ENCODE measurements at places on chromosomes 13 and 19.

DNA sequence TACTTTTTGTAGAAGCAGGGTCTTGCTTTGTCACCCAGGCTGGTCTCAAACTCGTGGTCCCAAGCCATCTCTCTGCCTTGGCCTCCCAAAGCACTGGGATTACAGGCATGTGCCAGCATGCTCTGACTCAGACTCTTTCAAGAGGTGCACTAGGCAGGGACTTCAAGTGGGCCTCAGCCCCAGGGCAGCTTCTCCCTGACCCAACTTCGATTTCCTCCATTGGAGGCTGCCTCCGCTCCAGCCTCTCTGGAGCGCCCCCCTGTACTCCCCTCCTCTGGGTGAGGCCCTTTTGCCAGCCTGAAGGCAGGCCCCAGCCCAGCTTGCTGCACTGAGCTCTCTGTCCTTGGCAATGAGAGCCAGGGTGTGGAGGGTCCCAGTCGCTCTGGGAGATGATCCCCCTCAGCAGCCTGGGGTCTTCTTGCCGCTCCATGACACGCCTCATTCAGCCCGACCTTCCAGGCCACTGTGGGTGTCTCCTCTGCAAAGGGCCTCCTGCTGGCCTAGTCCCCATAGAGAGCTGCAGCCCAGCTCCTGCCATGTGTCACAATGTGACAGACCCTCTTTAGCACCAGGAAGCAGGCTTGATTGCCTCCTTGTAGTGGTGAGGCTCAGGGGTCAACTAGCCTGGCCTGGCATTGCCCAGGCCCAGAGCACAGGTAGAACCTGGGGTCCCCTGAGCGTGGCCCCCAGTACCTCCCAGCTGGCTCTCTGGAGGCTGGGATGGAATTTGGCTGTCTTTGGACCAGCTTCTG is 16.4 kb downstream of the CARM1 start:
- no peak for DNase-seq

DNA sequence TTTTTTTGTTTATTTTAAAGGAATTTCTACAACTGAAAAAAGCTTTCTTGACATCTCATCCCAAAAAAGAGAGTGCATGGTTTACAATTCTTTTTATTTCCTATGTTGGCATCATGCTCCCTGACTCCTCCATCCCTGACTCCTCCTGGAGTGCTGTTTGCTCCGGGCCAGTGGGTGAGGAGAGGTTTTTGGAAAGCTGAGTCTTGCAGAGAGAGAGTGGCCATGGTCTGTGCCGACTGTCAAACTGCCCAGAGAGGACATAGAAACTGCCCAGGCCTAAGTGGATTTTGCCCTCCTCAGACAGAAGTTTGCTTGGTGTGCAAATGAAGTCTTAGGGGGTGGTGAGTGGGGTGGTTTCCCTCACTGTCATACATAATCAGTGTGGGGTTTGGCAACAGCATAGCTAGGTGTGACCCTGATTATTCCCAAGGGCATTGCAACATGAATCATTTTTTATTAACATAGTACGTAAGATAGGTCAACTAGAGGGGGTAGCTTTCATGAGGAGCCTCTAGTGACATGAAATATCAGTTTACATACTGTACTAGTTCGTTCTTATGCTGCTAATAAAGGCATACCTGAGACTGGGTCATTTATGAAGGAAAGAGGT is 179.8 kb upstream of the UBL3 start:
- DNase-seq = no peak

DNA sequence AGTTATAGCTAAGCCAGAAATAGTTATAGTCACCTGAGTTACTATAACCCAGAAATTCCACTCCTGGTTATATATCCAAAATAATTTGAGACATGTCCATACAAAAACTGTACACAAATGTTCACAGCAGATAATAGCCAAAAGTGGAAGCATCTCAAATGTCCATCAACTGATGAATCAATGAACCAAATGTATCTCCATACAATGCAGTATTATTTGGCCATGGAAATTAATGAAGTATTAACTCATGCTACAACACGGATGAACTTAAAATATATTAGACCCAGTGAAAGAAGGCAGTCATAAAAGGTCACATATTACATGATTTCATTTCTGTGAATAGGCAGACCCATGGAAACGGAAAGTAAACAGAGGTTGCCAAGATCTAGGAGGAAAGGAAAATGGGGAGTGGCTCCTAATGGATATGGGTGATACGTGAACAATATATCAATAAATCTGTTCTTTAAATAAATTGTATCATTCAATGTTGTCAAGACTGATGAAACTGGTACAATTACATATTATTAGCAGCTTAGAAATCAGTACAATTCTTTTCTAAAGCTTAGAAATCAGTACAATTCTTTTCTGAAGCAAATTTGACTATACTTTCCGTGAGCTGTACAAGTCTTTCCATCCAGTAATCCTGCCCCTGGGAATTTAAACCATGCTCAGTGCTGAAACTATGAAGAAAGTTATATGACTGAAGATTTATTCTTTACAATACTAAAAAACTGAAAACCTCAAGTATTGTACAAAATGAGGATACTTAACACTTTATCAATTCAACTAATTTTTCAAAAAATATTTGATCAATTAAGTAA is 47.0 kb upstream of the DIAPH3 start:
- DNase-seq = no peak

- no peak for DNase-seq
Observed at GRCh38 chr13:93344048-93344705, 117.6 kb downstream of the GPC6 start.

DNA sequence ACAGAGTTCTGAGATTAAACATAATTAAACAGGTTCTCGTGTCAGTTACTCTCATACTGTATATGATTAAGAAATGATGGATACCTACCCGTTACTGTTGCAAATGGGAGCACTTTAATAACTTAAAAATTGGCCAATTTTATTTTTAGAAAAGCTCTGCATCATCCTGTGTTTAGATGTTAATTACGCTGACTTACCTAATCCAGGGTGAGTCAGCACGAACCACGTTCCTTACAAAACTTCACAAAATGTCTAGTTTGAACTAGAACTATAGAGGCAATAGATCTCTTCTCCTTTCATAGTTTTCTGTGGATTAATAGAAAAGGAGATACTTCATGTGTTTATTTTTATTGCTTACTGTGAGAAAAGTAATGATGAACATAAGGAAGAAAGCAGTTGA is 363.9 kb downstream of the MYO16 start:
- no peak for DNase-seq

DNA sequence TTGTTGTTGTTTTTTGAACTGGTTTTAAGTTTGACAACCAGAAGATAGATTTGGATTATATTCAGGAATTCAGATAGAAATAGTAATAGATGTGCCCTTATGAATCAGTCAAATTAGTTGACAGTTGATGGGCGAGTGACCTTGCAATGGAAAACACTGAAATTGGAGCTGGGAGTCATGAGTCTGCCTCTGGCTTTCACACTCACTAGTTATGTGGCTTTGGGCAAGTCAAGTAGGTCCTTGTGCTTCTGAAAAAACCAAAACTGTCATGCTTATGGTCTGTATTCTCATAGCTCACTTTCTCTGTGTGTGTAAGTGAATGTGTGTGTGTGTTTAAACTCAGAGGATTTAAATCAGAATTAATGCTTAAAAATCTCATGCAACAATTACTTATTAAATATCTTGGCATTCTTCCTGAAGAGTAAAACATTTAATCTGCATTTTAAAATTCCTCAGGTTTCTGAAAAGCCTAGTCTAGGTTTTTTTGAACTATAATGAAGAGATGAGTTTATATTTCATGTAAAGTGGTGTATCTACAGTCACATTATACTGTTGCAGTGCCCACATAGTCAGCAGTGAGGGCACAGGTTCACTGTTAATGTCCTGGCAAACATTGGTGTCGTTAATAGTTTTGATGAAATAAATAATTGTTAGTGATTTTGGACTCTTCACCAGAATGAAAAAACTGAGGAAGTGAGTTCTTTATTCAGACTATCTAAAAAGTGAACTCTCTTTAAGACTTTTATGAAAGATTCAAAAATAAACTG is 32.5 kb downstream of the UCHL3 start:
- DNase-seq = no peak

GRCh38 chr13:73544175-73544574 is 485.4 kb downstream of the KLF5 start:
- DNase-seq = no peak

- DNase-seq = no peak
Observed at GRCh38 chr19:2777952-2778683, 5.0 kb downstream of the SGTA start.

GRCh38 chr19:53553156-53553555 is 15.2 kb downstream of the ZNF331 start:
- no peak for DNase-seq

DNA sequence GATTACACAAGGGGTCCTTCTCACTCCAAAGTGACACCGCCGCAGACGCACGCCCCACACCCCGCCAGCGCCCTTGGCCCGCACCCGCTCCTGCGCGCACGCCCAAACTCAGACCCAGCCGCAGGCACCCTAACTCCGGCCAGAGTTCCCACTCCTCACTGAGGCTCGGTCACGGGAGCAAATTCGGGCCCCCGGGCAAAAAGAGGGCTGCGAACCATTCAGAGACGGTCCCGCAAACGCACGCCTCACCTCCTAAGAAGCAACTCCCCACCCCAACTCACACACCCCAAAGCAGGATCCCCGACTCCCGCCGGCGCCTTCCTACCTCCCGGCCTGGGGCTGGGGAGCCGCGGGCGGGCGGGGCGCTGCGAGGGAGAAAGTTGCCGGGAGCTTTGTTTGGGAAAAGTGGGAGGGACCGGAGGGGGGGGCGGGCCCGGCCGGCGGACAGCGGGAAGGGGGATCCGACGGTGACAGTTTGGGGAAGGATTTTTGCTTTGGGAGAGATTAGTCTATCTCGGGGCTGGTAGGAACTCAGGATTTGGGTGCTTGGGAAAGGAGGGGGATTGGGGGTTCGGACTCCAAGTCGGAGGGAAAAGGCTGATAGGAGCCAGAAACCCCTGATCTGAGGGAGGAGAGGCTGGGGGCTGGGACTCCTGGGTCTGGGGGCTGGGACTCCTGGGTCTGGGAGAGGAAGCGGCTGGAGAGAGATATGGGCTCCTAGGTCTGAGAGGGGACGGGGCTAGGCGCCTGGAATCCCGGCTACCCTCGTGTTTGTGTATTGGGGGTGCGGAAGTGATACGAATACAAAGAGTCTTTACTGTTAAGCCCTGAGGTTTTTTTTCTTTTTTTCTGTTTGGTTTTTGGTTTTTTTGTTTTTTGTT is at the start of gene TEAD2:
Gene TEAD2, minus strand, starts transcription at position 369 of the 881 bp plus-strand sequence. CDS start 2,341 bp downstream, outside the sequence.
- no peak for DNase-seq

DNA sequence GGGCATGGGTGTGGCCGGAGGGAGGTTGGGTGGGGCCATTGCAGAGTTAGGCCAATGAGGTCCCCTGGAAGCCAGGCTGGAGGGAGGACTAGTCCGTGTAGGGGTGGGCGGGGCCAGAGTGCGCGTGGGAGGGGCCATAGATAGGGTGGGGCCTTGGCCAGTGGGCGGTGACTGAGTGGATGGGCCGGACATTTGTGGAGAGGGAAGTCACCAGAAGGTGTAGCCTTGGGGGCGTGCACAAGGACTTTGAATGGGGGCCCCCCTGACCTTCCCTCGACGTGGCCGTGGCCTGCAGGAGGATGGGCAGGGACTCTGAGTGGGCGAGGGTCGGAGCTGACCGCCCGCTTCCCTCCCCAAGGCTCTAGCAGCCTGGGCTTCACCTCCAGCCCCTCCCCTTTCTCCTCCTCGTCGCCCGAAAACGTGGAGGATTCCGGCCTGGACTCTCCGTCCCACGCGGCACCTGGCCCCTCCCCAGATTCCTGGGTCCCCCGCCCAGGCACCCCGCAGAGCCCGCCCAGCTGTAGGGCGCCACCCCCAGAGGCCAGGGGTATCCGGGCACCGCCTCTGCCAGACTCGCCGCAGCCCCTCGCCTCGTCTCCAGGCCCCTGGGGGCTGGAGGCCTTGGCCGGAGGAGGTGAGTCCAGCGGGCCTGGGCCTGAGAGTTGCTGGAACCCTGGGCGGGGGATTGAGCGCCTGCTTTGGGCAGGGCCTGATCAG is 16.5 kb upstream of the B3GNT3 start:
- DNase-seq = no peak

DNA sequence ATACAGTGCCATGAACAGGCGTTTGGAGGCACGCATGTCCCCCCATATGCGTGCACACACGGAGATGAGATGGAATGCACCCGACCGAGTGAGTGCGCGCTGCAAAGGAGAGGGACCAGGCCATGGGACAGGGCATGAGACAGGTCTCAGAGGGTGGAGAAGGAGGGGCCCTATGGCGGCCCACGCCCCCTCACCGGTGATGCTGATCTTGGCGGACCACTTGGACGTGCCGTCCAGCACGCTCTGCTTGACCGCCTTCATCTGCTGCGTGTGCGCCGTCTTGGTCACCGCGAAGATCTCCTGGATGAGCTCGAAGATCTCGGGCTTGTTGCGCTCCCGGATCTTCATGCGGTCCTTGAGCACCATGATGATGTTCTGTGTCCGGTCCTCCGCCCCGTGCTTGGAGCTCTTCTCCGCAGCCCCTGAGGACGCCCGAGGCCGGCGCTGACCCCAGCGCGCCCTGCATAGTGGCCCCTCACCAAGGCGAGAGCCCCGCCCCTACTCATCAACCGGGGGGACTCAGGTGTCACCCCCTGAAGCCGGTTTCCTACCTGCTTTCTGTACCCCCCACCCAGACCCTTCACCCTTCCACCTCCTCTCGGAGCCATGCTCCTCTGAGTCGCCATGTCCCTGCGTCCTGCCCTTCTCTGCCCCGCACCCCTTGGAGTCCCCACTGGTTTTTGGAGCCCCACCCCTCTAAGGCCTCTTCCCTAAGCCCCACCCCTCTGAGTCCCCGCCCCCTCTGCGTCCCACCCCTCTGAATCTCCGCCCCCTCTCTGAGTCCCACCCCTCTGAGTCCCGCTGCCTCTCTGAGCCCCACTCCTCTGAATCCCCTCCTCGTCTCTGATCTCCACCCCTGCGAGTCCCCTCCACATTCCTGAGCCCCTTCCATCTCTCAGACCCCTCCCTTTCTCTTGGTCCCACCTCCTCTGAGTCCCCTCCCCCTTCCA is 40.8 kb downstream of the UNC13A start:
- no peak for DNase-seq

DNA sequence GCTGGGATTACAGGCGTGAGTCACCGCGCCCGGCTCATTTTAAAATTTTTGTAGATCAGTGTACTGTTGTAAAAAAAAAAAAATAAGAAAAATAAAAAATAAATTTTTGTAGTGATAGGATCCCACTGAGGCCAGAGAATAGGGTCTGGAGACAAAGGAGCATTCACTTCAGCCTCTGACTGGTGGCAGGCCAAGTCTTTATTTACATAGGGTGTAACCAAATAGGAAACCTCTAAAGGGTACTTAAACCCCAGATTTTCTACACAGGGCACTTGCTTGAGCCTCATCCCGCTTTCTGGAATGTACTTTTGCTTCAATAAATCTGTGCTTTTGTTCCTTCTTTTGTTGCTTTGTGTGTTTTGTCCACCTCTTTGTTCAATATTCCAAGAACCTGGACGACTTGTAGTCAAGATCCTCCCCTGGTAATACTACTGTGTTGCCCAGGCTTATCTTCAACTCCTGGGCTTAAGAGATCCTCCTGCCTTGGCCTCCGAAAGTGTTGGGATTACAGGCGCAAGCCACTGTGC is 2.1 kb upstream of the PDCD2L start:
- DNase-seq = no peak

DNA sequence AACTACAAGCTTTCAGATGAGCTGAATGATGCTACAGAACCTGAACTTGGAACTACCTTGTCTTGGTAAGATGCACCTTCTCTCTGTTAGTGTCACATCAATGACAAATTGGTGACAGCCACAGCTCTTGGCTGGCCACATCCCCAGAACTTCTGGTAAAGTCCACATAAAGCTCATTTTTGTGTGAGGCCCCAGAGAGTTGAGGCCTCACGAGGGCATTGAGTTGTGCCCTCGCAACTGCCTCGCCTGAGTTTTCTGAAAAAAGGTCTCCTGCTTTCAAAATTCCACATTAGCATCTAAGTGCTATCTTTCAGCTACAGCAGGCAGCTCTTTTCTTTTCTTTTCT is 42.6 kb downstream of the MRPL57 start:
- DNase-seq = no peak

Data from esophagus squamous epithelium (tissue), 5 donors.